Effector CD8-positive, alpha-beta T cell (primary cell): ENCODE measurements at places on chromosomes 13 and 19.
A peak's percentile ranks its signal among the peaks of the same experiment; 100 is the strongest.

GRCh38 chr19:6501740-6502648 lies at the start of gene TUBB4A:
Gene TUBB4A (minus strand): TSS chr19:6502309. CDS start chr19:6502212, 97 bp downstream.
- DNase-seq: peak; percentile 13

DNA sequence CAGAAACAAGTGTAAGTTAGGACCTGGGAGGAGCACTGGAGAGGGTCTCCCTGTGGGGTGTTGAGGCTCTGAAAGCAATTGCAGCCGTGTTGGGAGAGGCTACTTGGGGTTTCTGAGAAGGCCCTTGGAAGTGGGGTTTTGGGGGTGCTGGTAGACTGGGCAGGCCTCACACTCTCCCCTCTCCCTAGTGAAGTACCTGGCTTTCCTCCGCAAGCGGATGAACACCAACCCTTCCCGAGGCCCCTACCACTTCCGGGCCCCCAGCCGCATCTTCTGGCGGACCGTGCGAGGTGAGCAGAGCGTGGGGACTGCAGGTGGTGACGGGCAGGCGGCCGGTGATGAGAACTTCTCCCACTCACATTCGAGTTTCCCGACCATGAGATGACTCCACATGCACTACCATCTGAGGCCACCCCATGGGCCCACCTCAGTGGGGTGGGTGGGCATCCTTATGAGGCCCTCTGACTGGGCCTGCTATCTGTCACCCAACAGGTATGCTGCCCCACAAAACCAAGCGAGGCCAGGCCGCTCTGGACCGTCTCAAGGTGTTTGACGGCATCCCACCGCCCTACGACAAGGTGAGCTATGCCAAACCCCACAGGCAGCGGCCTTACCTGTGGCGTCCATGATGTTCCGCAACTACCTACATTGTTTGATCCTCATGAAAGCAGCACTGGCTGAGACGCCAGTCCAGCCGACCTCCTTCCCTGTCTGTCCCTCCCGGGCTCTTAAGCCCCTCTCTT lies 3.0 kb downstream of the RPL13A start:
- DNase-seq: no peak

DNA sequence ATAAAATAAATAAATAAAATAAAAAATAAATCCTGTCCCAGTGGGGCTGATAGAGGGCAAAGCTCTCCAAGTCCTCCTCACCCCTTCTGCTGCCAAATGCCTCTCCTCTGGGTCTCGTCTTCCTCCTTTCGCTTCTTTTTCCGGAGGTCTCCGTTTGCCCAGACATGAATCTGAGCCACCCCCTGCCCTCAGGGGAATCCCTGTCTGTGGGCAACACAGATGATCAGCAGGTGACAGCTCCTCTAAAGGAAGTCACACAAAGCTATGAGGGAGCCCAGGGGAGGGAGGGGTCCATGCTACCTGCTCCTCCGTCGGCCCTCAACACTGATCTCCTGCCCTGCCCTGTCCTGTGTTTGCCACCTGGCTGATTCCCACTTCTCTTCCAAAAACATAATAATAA lies 479 bp downstream of the TMEM150B start:
- no peak for DNase-seq

DNA sequence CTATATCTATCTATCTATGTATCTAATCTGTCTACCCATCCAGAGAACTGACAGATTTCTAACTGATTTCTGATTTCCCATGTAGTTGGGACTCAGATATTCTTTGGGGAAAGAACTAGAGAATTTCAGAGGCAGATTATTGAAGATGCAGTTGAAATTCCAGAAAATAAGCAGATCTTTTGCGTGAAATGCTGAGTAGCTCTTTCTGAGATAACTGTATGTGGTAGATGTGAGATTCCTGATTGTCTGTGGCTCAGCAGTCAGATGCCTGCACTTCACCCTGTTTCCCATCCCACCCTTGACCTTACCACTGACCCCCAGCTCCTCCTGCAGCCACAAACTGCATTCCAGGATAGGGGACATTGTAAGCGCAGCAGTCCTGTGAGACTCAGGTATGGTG lies 61.5 kb downstream of the DGKH start:
- DNase-seq: no peak

GRCh38 chr13:94140511-94140910 lies 339.0 kb downstream of the DCT start:
- DNase-seq: no peak

DNA sequence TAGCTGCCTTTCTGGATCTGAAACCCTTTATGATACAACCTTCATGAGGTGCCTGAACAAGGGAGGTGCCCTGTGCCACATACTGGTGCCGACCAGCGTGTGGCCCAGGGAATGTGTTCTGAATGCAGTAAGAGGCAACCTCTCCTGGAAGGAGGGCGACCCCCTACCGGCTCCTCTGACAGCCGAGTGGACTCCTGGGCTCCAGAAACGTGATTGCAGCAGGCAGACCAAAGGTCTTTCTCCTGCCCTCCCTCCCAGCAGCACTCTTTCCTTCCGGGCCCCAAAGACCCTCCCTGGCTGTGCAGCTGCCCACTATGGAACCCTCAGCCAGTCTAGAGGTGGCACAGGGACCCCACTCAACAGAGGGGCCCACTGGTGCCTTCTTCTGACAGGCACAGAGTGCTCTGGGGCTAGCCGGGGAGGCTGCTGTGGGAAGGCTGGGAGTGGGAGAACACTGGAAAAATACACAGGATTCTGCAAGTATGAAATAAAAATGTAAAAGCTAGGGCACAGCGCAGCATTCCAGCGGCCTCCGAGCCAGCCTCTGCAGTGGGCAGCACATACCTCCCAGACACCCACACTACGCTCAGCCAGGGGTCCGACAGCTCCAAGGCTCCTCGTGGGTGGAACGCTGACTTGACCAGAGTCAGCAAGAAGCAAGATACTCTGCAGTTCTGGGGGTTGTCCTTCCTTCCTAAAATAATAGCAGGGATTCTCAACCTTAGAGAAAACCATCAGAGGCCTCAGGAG lies 14.9 kb downstream of the SH3GL1 start:
- DNase-seq: no peak

- DNase-seq: no peak
These were observed 33.5 kb downstream of the CNMD start for GRCh38 chr13:52706081-52706480.

DNA sequence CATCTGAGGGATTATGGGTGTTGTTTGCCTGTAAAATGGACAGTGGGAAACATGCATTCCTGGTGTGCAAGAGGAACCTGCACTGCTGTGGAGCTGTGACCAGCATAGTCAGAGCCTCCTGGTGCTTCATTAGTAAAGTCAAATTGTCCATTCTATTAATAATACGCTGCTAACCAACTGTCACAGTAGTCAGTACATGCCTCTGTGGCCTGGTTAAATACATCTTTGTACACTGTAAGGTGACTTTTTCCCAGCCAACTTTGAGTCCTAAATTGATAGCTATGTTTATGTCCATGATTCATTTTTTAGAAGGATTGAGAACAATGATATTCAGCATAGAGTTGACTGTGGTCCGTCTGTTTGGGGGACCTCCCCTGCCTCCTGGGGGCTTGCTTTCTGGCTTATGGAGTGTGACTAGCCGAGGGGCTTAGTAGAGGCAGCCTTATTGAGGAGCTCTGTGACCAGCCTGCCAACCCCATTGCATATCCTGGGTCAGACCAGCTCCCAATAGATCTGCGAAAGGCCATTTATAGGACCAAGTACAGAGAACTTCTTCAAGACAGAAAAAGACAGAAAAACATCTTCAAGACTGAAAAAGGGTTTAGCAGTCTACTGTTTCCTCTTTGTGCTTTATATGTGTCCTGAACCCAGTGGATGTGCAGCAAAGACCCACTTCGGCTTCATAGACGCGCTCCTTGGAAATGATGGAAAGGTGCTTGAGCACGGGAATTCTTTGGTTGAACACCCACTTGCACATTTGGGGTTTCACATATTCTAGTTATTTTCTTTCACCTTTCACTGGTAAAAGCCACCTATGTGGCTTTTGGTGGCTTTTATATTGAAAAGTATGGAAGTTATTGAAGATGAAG lies 4.3 kb downstream of the GPR183 start:
- DNase-seq: no peak

GRCh38 chr19:3302755-3303154 lies 63.6 kb upstream of the NFIC start:
- no peak for DNase-seq

DNA sequence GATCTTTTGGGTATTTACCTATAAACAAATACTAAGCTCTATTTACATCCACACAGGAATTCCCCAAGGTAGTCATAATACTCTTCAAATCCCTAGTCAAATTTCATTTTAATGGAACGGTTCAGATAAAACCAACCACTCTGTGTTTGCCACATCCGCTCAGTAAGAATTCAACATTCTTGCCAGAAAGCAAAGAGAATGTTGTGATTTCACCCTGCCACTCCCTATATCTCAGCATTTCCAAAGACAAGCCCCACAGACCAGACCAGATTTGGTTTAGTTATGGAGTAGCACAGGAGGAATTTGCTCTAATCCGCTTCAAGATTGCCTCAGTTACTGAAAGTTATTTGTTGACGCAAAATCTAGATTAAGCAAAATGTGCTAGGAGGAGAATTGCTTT lies 105.6 kb upstream of the SERP2 start:
- DNase-seq: no peak

DNA sequence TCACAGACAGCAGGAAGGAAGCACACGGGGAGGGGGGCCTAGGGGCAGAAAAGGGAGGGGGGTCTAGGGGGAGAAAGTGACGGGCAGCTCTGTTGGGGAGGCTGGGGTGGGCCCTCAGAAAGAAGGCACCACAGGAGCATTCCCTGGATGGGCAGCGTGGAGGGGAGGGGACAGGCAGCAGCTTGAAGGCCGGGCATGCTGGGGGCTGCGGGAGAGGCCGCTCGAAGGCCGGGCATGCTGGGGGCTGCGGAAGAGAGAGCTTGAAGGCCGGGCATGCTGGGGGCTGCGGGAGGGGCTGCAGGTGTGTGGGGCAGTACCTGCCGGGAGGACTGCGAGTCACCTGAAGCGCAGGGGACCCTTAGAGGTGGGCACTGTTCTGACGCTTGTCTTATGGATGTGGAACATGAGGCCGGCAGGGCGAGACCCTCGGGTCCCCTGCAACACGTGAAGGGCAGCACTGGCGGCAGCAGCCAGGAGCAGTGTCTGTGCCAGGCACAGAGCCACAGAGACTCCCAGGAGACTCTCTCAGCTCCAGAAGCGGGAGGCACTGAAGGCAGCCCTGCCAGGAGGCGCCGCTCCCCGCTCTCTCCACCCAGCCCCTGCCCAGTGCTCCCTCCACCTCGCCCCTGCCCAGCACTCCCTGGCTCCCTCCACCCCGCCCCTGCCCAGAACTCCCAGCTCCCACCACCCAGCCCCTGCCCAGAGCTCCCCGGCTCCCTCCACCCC lies 13.3 kb downstream of the ZNF787 start:
- no peak for DNase-seq

GRCh38 chr13:73096173-73096572 lies 37.4 kb downstream of the KLF5 start:
- DNase-seq: no peak
